ENCODE measurements at places on chromosomes 6 and 20.

GRCh38 chr6:147126618-147127022 is 77.6 kb upstream of the STXBP5 start:
- no peak for DNase-seq

GRCh38 chr20:53141201-53142050 is 169.3 kb downstream of the TSHZ2 start:
- no peak for DNase-seq

DNA sequence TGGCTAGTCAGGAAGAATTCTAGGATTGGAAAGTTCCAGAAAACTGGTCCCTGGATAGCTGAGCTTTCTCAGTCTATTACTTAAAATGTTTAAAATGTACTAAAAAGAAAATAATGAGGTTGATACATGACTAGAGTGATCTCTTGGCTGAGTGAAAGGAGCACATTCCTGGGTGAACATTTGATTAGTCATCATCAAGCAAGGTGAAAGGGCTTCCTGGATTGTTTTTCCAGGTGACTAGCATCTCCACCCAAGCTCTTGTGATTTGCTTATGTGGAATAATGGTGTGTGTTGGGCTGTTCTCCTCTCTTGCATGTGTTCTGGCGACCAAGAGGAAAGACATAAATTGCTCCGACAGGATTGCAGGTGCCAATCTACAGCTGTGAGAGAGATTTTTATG is 42.9 kb downstream of the PKIB start:
- no peak for DNase-seq

DNA sequence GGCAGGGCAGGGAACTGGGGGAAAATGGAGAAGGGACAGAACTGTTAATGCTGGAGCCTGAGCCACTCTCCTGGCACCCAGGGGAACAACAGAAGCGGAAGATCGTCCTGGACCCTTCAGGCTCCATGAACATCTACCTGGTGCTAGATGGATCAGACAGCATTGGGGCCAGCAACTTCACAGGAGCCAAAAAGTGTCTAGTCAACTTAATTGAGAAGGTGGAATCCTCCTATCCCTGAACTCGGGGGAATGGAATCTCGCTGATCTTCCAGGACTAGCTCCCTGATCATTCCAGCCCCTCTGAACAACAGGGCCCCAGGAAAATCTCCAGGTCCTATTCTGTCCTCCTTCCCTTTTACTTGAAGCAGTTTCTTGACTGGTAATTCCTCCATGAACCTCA is 2.0 kb downstream of the CFB start:
- DNase-seq, result no peak

DNA sequence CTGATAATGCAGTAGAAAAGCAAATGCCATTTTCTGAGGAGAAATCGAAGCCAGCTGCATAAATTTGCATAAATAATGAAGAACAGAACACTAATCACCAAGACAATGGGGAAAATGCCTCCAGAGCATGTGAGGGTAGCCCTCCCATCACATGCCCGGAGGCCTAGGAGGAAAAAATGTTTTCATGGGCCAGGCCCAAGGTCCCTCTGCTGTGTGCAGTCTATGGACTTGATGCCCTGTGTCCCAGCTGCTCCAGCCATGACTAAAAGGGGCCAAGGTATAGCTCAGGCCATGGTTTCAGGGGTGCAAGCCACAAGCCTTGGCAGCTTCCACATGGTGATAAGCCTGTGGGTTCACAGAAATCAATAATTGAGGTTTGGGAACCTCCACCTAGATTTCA is 164.1 kb downstream of the HAO1 start:
- no peak for DNase-seq

- no peak for DNase-seq
These were observed 977.7 kb upstream of the SLC35B3 start for GRCh38 chr6:9412951-9413559.
